ENCODE measurements at places on chromosomes 13 and 19. TPM values are rescaled to one million over a fixed set of nuclear protein-coding genes. Genes with fewer than 3 reads are reported as not detected.

The ADGRE3 gene
- polyA plus RNA-seq: not detected

DNA sequence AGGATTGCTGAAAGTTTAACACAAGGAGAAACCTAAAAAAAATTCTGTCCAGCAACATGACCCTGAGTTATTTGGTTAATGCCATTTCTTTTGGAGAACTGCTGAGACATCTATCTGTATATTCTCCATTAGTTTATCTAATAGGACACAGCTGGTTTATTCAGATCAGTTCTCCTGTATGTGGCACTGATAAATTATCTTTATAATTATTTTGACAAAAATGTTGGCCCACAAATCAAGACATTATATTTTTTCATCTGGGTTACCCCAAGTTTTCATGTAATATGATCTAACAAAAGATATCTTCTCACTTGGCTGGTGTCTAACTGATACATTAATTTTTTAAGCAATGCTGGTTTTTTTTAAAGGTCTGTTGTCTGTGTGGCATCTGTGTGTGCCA lies 231.4 kb downstream of the KLF12 start:
- H3K4me1 ChIP-seq: no peaks in the 10 kb centered on the region
- no peaks in the 10 kb centered on the region for H3K36me3 ChIP-seq
- no peak for DNase-seq
- no peak overlapping the region for H3K4me3 ChIP-seq

DNA sequence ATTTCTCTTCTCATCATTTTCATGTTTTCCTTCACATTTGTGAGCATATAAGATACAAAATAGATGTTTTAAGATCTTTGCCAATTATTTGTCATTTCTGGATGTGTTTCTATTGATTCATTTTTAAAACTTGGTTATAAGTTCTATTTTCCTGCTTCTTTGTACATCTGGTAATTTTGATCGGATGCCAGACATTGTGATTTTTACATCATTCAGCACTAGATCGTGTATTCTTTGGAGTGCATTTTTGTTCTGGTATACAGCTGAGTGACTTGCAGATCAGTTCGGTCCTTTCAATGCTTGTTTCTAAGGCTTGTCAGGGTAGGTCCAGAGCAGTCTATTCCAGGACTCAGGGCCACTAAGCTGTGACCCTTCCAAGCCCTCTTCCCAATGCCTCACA lies 198.2 kb downstream of the KLF12 start:
- no peak overlapping the region for H3K4me3 ChIP-seq
- no peak for DNase-seq
- H3K27me3 ChIP-seq: no peaks in the 10 kb centered on the region
- no peaks in the 10 kb centered on the region for H3K36me3 ChIP-seq

DNA sequence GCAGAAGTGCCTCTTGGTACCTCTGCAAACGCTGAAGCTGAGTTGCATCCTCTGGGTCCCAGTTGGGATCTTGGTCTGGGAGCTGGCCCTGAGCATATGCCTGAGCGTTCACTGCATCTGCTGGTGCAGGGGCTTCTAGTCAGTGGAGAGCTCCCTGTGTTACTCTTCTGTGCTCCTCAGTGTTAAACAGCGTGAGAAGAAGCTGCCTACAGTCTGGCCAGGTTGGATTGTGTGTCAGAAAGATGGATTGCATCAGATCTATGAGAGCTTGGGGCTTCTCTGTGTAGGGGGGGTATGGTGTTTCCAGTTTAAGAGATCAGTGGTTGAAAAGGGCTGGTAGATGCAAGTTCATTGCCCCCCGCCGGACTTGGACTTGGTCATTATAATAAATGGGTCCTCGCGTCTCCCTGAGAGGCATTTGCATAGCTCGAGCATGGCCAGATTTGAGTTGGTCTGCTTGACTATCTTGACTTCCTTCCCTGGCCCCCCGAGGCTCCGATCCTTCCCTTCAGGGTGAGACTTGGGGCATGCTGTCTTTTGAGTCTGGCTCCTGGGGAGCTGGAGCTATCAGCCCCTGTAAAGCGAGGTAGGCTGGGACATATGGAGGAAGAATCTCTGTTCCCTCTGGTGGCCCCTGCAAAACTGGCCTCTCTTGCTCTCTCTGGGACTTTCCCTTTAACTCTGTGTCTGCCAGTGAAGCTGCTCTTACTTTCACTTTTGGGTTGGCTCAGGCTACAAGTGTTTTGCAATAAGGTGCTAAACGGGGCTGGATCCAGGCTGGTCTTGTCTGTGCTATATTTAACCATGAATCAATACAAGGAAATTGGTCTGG lies 52.9 kb downstream of the OR10H4 start:
- DNase-seq: no peak
- no peak overlapping the region for H3K27ac ChIP-seq
- no peaks in the 10 kb centered on the region for H3K36me3 ChIP-seq
- peak overlapping the region; percentile 57 for H3K4me3 ChIP-seq

The CEACAM1 gene
- 2.2 TPM for polyA plus RNA-seq

DNA sequence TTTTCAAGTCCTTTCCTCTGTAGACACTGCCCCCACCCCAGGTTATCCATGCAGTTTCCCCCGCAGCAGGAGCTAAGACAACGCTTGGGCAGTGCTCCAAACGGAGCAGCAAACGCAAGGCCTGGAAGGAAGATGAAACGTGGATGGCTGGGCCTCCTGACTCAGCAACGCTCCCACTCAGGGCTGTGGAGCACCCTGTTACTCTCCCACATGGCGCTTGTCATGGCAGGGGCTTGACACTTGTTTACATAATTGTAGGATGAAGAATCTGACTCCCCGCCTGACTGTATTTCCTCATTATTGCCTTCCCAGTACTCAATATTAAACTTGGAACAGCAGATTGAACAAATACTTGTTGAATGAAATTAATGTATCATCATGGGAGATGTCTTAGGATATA lies 799 bp upstream of the C1QTNF9B start:
- no peak for DNase-seq
- H3K4me1 ChIP-seq: peaks cover 10% of the 10 kb centered on the region
- no peak overlapping the region for H3K4me3 ChIP-seq
- no peaks in the 10 kb centered on the region for H3K36me3 ChIP-seq
- H3K27me3 ChIP-seq: peaks cover 6% of the 10 kb centered on the region

The TPGS1 gene
- 1.4 TPM for polyA plus RNA-seq

GRCh38 chr19:4508698-4509097 lies 9.6 kb downstream of the PLIN4 start:
- no peak overlapping the region for H3K4me3 ChIP-seq
- no peak for DNase-seq
- peaks cover 2% of the 10 kb centered on the region for H3K36me3 ChIP-seq
- no peaks in the 10 kb centered on the region for H3K27me3 ChIP-seq

DNA sequence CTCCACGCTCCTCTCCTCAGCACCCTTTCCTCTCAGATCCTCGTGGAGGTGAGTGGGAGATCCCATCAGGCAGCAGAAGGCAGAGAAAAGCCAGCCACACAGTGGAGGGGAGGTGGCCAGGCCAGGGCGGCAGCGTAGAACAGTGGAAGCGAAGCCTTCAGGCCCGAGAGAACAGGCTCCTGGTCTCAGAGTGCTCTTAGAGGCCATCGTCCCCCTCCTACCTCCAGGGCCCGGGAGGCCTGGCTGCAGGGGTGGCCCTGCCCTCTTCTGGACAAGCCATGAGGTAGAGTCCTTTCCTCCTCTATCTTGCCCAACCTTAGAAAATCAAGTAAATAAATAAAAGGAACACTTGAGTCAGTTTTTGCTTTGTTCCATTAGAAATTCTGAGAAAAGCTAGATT lies 202.0 kb downstream of the KATNAL1 start:
- DNase-seq: no peak
- no peak overlapping the region for H3K4me3 ChIP-seq
- H3K27ac ChIP-seq: no peak overlapping the region
- H3K36me3 ChIP-seq: no peaks in the 10 kb centered on the region
- peaks cover 14% of the 10 kb centered on the region for H3K4me1 ChIP-seq

GRCh38 chr19:21603431-21604231 lies 98.2 kb downstream of the ZNF429 start:
- H3K4me1 ChIP-seq: no peaks in the 10 kb centered on the region
- no peak overlapping the region for H3K4me3 ChIP-seq
- H3K27me3 ChIP-seq: no peaks in the 10 kb centered on the region
- no peak for DNase-seq

DNA sequence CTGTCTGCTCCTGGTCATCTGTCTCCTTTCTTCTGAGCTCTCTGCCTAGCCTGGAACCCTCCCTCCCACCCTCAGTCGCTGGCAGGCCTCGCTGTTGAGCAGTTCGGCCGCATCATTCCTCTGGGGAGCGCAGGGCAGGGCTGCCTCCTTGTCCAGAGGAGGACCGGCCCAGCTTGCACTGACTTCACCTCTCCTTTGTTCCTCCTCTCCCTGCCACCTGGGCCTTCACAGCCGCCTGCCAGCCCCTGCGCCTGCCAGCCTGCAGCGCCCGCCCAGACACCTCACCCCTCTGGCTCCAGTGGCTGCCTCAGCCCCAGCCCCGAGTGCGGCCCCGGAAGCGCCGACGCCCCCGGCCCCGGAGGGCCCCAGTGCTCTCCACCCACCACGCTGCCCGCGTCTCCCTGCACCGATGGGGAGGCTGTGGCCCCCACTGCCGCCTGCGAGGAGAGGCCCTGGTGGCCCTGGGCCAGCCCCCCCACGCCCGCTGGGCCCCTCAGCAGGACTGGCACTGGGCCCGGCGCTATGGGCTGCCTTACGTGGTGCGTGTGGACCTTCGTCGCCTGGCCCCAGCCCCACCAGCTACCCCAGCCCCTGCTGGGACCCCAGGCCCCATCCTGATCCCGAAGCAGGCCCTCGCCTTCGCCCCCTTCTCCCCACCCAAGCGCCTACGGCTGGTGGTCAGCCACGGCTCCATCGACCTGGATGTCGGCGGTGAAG lies 7.2 kb downstream of the KMT5C start:
- H3K27ac ChIP-seq: no peak overlapping the region
- H3K4me3 ChIP-seq: no peak overlapping the region
- H3K36me3 ChIP-seq: peaks cover 14% of the 10 kb centered on the region
- peaks cover 3% of the 10 kb centered on the region for H3K4me1 ChIP-seq
- no peak for DNase-seq

GRCh38 chr19:43727593-43727853 lies 11.6 kb downstream of the IRGC start:
- H3K4me3 ChIP-seq: no peak overlapping the region
- H3K4me1 ChIP-seq: no peaks in the 10 kb centered on the region
- no peak overlapping the region for H3K27ac ChIP-seq
- no peak for DNase-seq

GRCh38 chr19:44745341-44745831 lies 3.1 kb upstream of the BCL3 start:
- peaks cover 45% of the 10 kb centered on the region for H3K4me1 ChIP-seq
- DNase-seq: no peak
- H3K36me3 ChIP-seq: peaks cover 2% of the 10 kb centered on the region
- no peak overlapping the region for H3K4me3 ChIP-seq
- H3K27me3 ChIP-seq: no peaks in the 10 kb centered on the region

DNA sequence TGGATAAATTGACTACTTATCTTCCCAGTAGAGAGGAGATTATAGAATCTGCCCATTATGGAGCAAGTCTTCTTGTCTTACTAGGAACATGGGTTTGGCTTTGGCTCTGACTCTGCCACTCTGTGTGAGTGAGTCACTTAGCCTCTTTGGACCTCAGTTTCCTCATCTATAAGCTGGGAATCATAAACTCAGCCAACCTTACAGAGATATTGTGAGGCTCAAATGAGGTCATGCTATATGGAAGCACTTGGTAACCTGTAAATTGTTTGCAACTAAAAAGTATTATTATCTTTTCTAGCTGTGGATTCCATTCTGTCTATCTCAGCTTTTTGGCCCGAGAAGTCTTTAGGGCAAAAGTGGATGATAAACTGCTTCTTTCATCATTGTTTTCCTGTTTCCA lies 186.8 kb upstream of the TSC22D1 start:
- no peak for DNase-seq
- no peak overlapping the region for H3K4me3 ChIP-seq
- H3K27ac ChIP-seq: no peak overlapping the region
- peaks cover 54% of the 10 kb centered on the region for H3K4me1 ChIP-seq

The GJB2 gene
- 604 TPM for polyA plus RNA-seq

DNA sequence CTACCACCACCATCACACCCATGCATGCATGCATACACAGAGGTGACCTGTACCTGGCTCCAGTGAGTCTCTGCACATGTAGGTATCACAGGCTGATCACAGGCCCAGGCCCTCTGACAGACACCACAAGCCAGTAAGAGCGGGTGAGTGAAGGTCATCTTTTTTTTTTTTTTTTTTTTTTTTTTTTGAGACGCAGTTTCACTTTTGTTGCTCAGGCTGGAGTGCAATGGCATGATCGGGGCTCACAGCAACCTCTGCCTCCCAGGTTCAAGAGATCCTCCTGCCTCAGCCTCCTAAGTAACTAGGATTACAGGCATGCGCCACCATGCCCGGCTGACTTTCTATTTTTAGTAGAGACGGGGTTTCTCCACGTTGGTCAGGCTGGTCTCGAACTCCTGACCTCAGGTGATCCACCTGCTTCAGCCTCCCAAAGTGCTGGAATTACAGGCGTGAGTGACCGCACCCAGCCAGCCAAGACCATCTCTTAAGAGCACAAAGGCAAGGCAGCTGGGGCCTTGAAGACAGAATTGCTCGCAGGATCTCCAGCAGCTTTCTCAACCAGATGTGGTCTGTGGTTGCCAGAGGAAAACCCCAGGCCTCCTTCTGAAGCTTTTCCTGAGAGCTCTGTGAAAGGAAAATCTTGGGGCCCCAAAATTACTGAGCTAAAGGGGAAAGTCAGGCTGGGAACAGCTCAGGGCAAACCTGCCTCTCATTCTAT lies 3.2 kb upstream of the NKG7 start:
- H3K27me3 ChIP-seq: no peaks in the 10 kb centered on the region
- no peak overlapping the region for H3K4me3 ChIP-seq
- no peak for DNase-seq
- H3K4me1 ChIP-seq: no peaks in the 10 kb centered on the region
- no peaks in the 10 kb centered on the region for H3K36me3 ChIP-seq

- H3K36me3 ChIP-seq: no peaks in the 10 kb centered on the region
- no peak for DNase-seq
- H3K4me3 ChIP-seq: no peak overlapping the region
- H3K27ac ChIP-seq: no peak overlapping the region
- H3K27me3 ChIP-seq: peaks cover 9% of the 10 kb centered on the region
- H3K4me1 ChIP-seq: no peaks in the 10 kb centered on the region
Observed at GRCh38 chr19:49954933-49955332, 6.0 kb downstream of the SIGLEC11 start.

- no peak overlapping the region for H3K27ac ChIP-seq
- no peak for DNase-seq
- no peak overlapping the region for H3K4me3 ChIP-seq
- H3K36me3 ChIP-seq: peaks cover 9% of the 10 kb centered on the region
- H3K27me3 ChIP-seq: no peaks in the 10 kb centered on the region
Observed at GRCh38 chr19:52889931-52890330, 7.5 kb downstream of the ZNF320 start.
